ENCODE measurements at places on chromosomes 12 and 14. TPM values are rescaled to one million over a fixed set of nuclear protein-coding genes. Genes with fewer than 3 reads are reported as not detected.

The MYF5 gene
- polyA plus RNA-seq = not detected

The ZC3H14 gene
- polyA plus RNA-seq = 18.0 TPM

The RIPK3 gene
- 18.3 TPM for polyA plus RNA-seq

The KRT82 gene
- polyA plus RNA-seq = not detected

The PRB2 gene
- polyA plus RNA-seq = not detected

The DNAI7 gene
- polyA plus RNA-seq = 0.31 TPM

The SIX6 gene
- polyA plus RNA-seq = not detected

The ADGRD1 gene
- polyA plus RNA-seq = 3.7 TPM

The OAS1 gene
- 20.0 TPM for polyA plus RNA-seq

The C14orf39 gene
- polyA plus RNA-seq = not detected

The MYO1H gene
- polyA plus RNA-seq = 0.08 TPM

The DBX2 gene
- not detected for polyA plus RNA-seq

The HOXC9 gene
- polyA plus RNA-seq = not detected

The ASIC1 gene
- 0.92 TPM for polyA plus RNA-seq

The SIX4 gene
- polyA plus RNA-seq = 1.5 TPM

The FBRSL1 gene
- 13.3 TPM for polyA plus RNA-seq

The POTEM gene
- not detected for polyA plus RNA-seq

The BIN2 gene
- polyA plus RNA-seq = 4.4 TPM

The ANO4 gene
- not detected for polyA plus RNA-seq

The ACOT4 gene
- 1.5 TPM for polyA plus RNA-seq

The KRT86 gene
- not detected for polyA plus RNA-seq

The TPPP2 gene
- not detected for polyA plus RNA-seq

The MMP14 gene
- polyA plus RNA-seq = 59.1 TPM

The KIF21A gene
- 6.7 TPM for polyA plus RNA-seq

The ZC2HC1C gene
- polyA plus RNA-seq = 1.9 TPM

The GPR65 gene
- 0.48 TPM for polyA plus RNA-seq

The LGR5 gene
- 1.2 TPM for polyA plus RNA-seq

The DCTN2 gene
- 90.0 TPM for polyA plus RNA-seq

The CCER1 gene
- polyA plus RNA-seq = not detected

The INTS13 gene
- polyA plus RNA-seq = 17.9 TPM

The CARMIL3 gene
- not detected for polyA plus RNA-seq

Data from stomach (tissue), 19 donors.